Stromal cell of bone marrow (primary cell): ENCODE measurements at places on chromosomes 5 and 9.

GRCh38 chr5:157197086-157197485, 16.4 kb downstream of the ITK start:
- no peak for DNase-seq

DNA sequence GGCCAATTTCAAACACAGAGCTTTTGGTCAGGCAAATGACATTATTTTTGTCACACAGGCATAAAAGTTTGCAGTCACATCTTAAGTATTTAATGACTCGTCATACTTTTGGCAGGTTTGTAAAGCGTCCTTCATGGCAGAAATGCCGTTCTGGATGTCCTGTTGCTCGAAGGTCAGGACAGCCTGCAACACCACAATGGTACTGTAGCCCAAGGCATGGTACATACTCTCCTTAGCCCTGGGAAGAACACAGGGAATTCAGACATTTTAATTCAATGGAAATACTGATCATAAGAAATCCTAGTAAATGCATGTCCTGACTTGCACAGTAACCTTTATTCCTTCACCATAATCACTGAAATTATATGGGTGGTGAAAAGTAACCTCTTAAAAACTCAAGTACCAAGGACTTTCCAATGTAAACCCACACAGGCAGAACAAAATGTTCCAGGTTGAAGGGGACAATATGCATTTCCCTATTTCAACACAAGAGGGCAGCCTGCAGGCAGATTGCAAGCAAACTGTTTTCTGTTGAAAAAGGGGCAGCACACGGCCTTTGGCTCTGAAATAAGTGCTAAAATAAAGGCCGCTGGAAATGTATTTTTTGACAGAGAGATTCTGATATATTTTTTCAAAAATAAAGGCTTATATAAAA, 95.7 kb downstream of the TTC39B start:
- DNase-seq, result peak; percentile 45

- DNase-seq, result no peak
These were observed 3.2 kb upstream of the NR4A3 start for GRCh38 chr9:99818500-99818899.

DNA sequence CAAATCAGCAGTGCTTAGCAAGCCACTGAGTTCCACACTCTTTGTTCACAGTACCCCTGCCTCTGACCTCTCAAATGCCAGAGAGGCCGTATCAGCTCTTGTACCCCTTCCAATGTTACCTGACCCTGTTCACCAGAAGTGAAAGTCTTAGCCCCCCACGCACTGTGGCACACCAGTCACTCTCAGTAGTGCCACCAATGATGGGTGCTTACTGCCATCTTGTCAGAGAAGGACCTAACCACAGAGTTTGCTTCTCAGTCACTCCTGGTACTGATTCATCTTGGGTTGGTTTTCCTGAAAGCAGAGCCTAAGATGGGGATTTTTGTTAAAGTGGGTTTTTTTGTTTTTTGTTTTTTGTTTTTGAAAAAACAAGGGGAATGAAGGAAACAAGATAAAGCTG, 28.8 kb upstream of the PANK3 start:
- DNase-seq, result no peak

DNA sequence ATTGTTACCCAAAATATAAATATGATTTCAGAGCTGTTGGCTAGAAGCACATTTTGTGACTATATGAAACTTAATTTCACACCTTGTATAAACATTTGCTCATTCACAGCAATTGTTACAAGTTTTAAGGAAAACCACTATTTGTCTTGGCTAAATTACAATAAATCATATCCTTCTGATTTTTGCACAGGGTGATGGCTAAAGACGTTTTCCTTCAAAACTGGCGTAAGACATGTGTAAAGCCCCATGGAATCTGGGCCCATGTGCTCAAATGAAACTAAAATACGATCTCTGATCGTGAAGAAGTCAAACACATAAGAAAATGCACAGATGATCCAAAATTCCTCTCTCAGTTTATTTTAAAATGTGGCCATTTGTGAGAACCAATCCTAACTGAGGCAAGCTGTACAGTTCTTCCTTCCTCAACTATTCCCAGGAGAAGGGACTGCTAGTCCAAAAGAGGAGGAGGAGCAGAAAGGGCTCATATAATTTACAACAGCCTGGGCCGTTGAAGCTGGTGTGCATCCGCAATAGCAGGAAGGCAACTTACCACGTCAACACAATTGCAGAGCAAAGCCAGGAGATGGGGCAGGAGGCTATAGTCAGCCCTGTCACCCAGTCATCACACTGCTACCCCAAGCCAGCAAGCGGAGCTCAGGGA, 98.4 kb downstream of the MED27 start:
- no peak for DNase-seq

DNA sequence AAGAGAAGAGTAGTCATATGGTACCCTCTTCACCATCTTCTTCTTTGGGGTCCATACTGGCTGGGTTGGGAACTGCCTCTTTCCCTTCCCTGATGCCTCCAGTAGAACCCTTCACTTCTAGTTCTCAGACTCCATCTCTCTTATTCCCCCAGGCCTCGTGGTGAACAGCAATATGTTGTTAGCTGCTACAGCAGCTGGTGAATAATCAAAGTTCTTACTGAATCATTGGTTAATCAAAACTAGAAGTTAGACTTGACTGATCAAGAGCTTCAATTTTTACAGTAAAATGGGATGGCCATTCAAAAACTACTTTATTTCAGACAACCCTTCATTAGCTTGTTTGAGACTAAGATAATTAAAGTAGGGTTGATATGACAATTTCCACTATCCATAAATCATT, 190.9 kb upstream of the GNA14 start:
- DNase-seq, result no peak

- no peak for DNase-seq
These were observed 13.1 kb upstream of the ATP6V1G1 start for GRCh38 chr9:114574438-114574837.

DNA sequence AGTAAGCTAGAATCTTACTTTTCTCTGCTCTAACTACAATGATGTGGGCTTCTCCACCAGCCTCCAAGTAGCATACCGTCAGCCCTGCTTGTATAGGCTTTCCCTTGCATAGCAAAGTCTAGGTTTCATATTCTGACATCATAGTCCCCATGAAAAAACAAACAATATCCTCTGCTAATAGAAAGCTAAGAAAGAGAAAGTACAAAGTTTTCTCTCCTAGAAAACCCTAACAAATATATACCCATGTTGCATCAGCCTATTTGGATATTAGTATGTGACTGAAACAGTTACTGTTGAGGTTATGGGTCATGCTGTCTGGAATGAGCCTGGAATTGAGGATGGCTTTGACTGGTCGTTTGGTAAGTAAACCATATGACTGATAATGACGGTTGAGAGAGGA, 1696.0 kb downstream of the MAT2B start:
- DNase-seq, result peak; percentile 15

DNA sequence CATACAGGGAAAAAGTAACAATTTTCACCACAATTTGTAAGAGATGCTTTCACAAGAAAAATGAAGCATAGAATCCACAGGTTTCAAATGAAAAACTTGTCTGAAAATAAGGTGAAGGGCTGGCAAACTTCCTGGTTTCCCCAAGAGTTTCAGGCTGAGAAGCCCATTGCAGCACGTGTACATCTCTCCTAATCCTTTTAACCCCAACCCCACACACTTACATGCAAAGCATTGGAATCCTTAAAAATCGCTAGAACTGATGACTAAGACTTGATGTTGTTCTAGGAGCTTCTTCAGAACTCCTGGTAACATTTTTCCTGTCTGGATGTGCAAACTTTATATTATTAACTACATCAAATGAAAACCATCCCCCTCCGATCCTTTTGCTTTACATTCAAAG, 317.8 kb upstream of the RGMB start:
- DNase-seq, result no peak
